ENCODE measurements at places on chromosomes 1 and 21.

GRCh38 chr1:97685360-97685759 is 235.5 kb downstream of the DPYD start:
- no peak for DNase-seq

DNA sequence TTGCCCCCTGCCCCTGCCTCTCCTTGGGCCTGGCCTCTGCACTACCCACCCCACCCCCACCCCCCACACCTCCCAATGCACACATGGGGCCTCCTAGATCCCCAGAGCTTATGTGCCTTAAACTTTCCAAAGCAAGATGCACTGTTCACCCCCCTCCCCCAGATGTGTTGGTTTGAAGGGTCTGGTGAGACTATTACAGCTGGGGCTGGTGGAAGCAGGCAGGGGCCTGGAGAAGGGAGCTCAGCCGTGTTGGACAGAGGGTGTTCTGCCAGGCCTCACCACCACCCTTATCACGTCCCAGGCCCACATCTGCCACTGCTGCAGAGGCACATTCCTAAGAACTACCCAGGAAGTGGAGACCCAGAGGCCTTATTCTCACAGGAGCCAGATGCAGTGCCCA is 18.3 kb upstream of the RSPO1 start:
- DNase-seq = no peak

DNA sequence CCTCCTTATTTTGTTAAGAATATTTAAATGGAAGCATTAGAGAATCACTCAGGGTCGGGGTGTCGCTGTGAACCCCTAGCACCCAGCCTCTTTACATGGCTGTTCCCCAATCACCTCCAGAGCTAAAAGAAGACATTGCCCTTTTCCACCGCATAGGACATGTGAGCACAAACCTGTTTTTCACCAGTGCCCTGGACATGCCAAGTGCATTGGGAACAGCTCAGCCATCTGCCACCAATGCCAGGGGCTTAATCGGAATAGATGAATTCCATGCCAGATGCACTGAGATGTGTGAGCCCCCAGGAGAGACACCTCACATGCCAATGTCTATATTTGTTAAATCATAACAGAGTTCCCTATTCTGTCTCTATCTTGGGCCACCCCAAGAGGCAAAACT is 33.3 kb downstream of the EIF2D start:
- DNase-seq = no peak

DNA sequence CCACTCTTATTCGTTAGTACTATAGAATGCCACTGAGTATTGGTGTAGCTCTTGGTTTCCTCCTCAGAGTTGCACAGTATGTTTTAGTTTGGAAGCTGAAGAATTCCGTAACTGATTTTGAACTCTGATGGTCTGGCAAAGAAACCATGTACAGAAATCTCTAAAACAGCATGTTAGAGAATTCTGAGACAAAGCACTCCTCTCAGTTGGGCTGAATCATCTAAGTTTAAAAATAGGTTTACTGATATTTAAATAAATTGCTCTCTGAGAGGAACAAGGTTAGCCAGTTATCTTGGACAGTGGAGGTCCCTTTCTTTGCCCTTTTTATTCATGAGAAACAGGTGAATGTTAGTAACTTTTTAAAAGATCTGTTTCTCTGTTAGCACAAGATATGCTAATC is 43.8 kb downstream of the NCF2 start:
- no peak for DNase-seq

- DNase-seq = no peak
These were observed 163.2 kb upstream of the CAMK1G start for GRCh38 chr1:209420276-209420675.

GRCh38 chr1:239678181-239678580 is 291.8 kb downstream of the CHRM3 start:
- no peak for DNase-seq

- no peak for DNase-seq
These were observed 149.9 kb upstream of the CAMK1G start for GRCh38 chr1:209433649-209434031.

Measured in stimulated activated CD8-positive, alpha-beta memory T cell treated with anti-CD3 and anti-CD28 coated beads, Interleukin-15, amount 100 ng/mL, for 24 hours (primary cell).